ENCODE measurements at places on chromosomes 2 and 18. TPM values are rescaled to one million over a fixed set of nuclear protein-coding genes. Genes with fewer than 3 reads are reported as not detected.

The SLC38A11 gene
- total RNA-seq, result not detected

The LBX2 gene
- 0.96 TPM for total RNA-seq

The FAM237A gene
- total RNA-seq, result not detected

The OBSL1 gene
- total RNA-seq, result 47.9 TPM

The DNMT3A gene
- total RNA-seq, result 175 TPM

The COBLL1 gene
- total RNA-seq, result 0.91 TPM

The ITSN2 gene
- total RNA-seq, result 6.4 TPM

The FER1L5 gene
- total RNA-seq, result 0.51 TPM

The PMAIP1 gene
- 12.6 TPM for total RNA-seq

GRCh38 chr2:7725850-7726242, 808.6 kb downstream of the RNF144A start:
- H3K36me3 ChIP-seq, result no peaks in the 10 kb centered on the region
- peaks cover 3% of the 10 kb centered on the region for H3K4me1 ChIP-seq
- H3K4me3 ChIP-seq, result no peak overlapping the region
- no peak overlapping the region for H3K27ac ChIP-seq
- DNase-seq, result no peak

- H3K27me3 ChIP-seq, result no peaks in the 10 kb centered on the region
- no peaks in the 10 kb centered on the region for H3K36me3 ChIP-seq
- H3K4me3 ChIP-seq, result no peak overlapping the region
- H3K27ac ChIP-seq, result no peak overlapping the region
- DNase-seq, result no peak
These were observed 166.3 kb upstream of the FN1 start for GRCh38 chr2:215601990-215602721.

DNA sequence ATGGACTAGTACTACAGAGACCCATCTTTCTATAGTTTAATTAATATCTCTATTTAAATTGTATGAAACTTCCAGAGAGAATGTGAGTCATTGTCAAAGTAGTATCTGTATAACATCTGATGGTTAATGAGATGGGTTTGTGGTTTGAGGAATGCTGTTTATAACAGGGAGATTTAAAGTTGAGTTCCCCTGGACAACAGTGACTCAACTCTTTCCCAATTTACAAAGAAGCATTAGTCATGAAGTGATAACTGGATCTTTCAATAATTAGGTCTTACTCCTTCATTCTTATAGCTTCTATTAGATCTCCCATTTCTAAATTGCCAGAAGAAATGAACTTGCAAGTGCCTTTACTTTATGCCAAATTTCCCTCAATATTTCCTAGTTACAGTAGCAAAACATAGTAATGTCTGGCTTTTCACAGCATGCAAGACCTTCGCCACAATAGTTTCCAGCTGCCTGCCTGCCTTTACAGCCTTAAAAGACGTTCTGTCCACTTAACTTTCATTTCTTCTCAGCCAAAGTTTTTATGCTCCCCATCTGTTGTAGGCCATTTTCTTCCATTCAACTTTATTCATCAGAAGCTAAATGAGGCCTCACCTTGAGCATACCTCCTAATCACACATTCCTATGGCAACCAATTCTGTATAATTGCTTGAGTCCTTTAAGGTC, 47.7 kb upstream of the WDR75 start:
- no peaks in the 10 kb centered on the region for H3K36me3 ChIP-seq
- no peak overlapping the region for H3K27ac ChIP-seq
- DNase-seq, result no peak
- H3K4me3 ChIP-seq, result no peak overlapping the region
- H3K27me3 ChIP-seq, result no peaks in the 10 kb centered on the region

GRCh38 chr18:29004921-29005320, 828.0 kb upstream of the CDH2 start:
- peaks cover 4% of the 10 kb centered on the region for H3K36me3 ChIP-seq
- no peak for DNase-seq
- no peak overlapping the region for H3K4me3 ChIP-seq
- H3K27me3 ChIP-seq, result peaks cover 1% of the 10 kb centered on the region
- H3K27ac ChIP-seq, result no peak overlapping the region
- no peaks in the 10 kb centered on the region for H3K4me1 ChIP-seq

DNA sequence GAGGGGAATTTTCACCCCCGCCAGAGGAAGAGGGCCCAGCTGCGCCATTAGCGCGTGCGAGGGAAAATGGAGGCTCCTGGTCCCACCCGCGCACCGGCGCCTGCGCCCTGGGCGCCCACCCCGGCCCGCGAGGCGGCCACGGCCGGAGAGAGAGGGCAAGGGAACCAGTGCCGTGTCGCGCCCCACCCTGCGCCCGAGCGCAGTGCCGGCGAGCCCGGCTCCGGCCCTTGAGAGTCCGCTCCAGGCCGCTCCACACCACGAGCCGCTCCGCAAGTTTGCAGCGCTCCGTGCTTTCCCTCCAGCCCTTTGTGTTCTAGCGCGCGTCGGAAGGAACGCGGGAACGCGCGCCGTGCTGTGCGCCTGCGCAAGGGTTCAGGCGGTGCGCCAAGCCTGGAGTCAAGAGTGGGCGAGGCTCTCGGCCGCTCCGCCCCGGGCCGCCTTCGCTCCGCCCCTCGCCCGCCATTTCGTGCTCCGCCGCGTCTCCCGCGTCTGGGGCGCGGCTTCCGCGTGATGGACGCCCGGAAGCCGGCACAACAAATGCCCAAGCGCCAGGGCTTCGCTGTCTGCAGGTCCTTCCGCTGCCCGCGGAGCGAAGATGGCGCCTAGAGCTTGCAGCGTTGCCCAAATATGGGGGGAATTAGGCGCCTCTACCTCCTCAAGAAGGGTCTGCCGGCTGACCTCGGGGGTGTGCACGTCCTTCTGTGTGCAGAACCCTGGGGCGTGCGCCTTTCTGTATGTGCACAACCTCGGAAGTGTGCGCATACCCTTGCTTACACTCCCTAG, 46.1 kb upstream of the PTMA start:
- peak; percentile 94 for DNase-seq
- peaks cover 5% of the 10 kb centered on the region for H3K36me3 ChIP-seq
- H3K27me3 ChIP-seq, result peaks cover 5% of the 10 kb centered on the region

- no peak overlapping the region for H3K4me3 ChIP-seq
- no peak for DNase-seq
- H3K27me3 ChIP-seq, result no peaks in the 10 kb centered on the region
- H3K27ac ChIP-seq, result no peak overlapping the region
- H3K36me3 ChIP-seq, result peaks cover 9% of the 10 kb centered on the region
These were observed 306.7 kb downstream of the SETBP1 start for GRCh38 chr18:44987371-44987770.

GRCh38 chr2:224069172-224069571, 30.1 kb upstream of the SERPINE2 start:
- H3K36me3 ChIP-seq, result no peaks in the 10 kb centered on the region
- H3K4me1 ChIP-seq, result peaks cover 7% of the 10 kb centered on the region
- no peak overlapping the region for H3K27ac ChIP-seq
- no peak overlapping the region for H3K4me3 ChIP-seq

GRCh38 chr18:54983041-54983686, 23.9 kb upstream of the CCDC68 start:
- no peaks in the 10 kb centered on the region for H3K27me3 ChIP-seq
- H3K4me3 ChIP-seq, result no peak overlapping the region
- no peak overlapping the region for H3K27ac ChIP-seq

- no peaks in the 10 kb centered on the region for H3K36me3 ChIP-seq
- H3K27me3 ChIP-seq, result no peaks in the 10 kb centered on the region
- DNase-seq, result no peak
These were observed 28.9 kb upstream of the RNF152 start for GRCh38 chr18:61921621-61922235.

DNA sequence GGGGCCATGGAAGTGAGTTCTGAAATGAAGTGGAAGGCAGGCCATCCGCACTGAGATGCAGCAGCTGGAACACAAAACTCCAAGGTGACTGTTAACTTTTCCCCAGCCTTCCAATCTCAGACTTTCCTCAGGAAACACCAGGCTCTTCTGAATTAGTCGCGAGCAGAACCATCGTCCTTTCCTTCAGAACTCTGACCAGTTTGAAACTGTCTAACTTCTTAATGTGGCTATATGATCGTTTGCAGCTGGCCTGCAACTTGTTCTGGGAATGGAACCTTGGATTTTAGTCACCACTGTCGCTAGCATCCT, 620 bp upstream of the RPL37A start:
- peak overlapping the region; percentile 90 for H3K4me3 ChIP-seq
- peak overlapping the region; percentile 86 for H3K27ac ChIP-seq
- peaks cover 17% of the 10 kb centered on the region for H3K4me1 ChIP-seq
- H3K36me3 ChIP-seq, result peaks cover 6% of the 10 kb centered on the region

DNA sequence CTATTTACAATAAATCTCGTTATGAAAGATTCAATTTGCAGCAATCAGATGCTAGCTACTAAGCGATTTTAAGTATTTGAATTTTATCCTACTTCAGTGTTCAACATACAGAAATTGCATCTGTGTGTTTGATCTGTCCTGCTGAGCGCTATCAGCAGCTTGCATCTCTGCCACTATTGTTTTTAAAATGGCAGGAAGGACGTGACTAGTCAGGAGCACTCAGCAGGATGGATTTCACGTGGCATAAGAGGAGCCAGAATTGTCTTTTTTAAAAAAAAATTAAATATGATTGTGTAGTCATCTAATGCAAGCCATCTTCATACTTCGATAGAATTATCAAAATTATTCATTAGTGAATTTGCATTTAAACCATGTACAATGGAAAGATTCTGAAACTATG, 2.8 kb upstream of the KLHL14 start:
- H3K27ac ChIP-seq, result no peak overlapping the region
- H3K36me3 ChIP-seq, result no peaks in the 10 kb centered on the region
- peaks cover 7% of the 10 kb centered on the region for H3K4me1 ChIP-seq

- H3K27me3 ChIP-seq, result peaks cover 5% of the 10 kb centered on the region
- no peak for DNase-seq
- H3K36me3 ChIP-seq, result no peaks in the 10 kb centered on the region
- H3K4me3 ChIP-seq, result peak overlapping the region; percentile 97
- peaks cover 33% of the 10 kb centered on the region for H3K4me1 ChIP-seq
- H3K27ac ChIP-seq, result peak overlapping the region; percentile 29
These were observed 2.1 kb downstream of the PUM2 start for GRCh38 chr2:20348542-20348941.

DNA sequence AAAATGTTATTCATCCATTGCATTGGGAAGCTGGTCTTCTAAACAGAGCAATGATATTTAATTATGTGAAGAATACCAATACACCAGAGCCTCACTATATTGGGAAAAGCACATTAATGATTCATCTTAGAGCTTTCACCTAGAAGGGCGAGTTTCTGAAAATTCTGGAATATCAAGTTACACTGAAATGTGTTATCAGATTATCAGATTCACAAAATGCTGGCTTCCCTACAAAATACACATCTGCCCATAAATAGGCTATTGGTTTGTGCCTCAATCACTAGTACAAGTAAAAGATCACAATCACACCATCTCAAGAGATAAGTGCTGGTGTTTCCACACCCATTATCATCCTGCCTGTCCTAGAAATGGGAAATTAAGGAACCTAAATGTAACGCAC, 200.7 kb downstream of the TMEM163 start:
- H3K27ac ChIP-seq, result no peak overlapping the region
- H3K4me1 ChIP-seq, result peaks cover 21% of the 10 kb centered on the region
- H3K36me3 ChIP-seq, result peaks cover 2% of the 10 kb centered on the region
- H3K27me3 ChIP-seq, result peaks cover 4% of the 10 kb centered on the region
- H3K4me3 ChIP-seq, result no peak overlapping the region

GRCh38 chr18:79742076-79742475, 55.7 kb upstream of the KCNG2 start:
- no peak overlapping the region for H3K4me3 ChIP-seq
- no peaks in the 10 kb centered on the region for H3K4me1 ChIP-seq
- peaks cover 28% of the 10 kb centered on the region for H3K36me3 ChIP-seq
- no peak overlapping the region for H3K27ac ChIP-seq

GRCh38 chr18:9835113-9835755, 50.5 kb upstream of the TXNDC2 start:
- no peak for DNase-seq
- H3K36me3 ChIP-seq, result peaks cover 22% of the 10 kb centered on the region
- H3K4me1 ChIP-seq, result peaks cover 15% of the 10 kb centered on the region
- no peak overlapping the region for H3K4me3 ChIP-seq
- peaks cover 6% of the 10 kb centered on the region for H3K27me3 ChIP-seq
- no peak overlapping the region for H3K27ac ChIP-seq

GRCh38 chr2:51511002-51511401, 479.1 kb upstream of the NRXN1 start:
- H3K27me3 ChIP-seq, result no peaks in the 10 kb centered on the region
- no peaks in the 10 kb centered on the region for H3K36me3 ChIP-seq
- DNase-seq, result no peak

DNA sequence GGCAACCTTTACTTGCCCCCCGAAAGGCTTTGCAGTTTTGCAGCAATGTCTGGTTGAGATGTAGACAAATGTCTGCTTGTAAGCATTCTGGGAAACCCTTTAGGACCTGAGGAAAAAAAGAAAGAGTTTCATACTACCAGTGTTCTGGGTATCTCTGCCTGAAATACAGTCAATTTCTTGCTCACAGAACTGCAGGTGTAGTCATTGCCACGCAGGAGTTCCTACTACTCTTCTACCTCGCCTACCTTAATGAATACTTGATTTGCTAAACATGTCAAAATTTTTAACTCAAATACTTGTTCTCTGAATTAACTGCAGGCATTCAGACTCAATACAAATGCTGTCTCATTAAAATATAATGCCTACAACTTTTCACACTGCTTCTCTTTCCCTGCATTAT, 56.4 kb downstream of the GCA start:
- no peak overlapping the region for H3K27ac ChIP-seq
- no peak overlapping the region for H3K4me3 ChIP-seq
- no peaks in the 10 kb centered on the region for H3K27me3 ChIP-seq
- no peaks in the 10 kb centered on the region for H3K36me3 ChIP-seq

GRCh38 chr2:190820416-190820815, 60.2 kb upstream of the GLS start:
- no peak for DNase-seq
- H3K4me3 ChIP-seq, result no peak overlapping the region
- H3K27ac ChIP-seq, result no peak overlapping the region
- no peaks in the 10 kb centered on the region for H3K27me3 ChIP-seq
- peaks cover 12% of the 10 kb centered on the region for H3K4me1 ChIP-seq

DNA sequence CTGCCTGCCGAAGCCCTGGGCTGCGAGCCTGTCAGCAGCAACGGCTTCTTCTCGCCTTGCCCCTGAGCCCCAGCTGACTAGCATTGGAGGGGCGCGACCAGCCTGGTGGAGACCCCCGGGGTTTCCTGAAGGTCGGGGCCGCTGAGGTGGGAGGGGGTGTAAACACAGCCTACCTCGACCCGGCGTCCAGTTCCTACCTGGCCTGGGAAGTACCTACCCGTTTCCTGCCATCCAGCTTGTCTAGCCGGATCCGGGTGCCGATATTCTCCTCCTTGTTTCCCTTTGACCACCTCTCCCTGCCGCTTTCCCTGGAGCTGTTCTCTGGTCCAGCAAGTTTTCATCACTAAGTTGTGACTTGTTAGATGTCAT, 511 bp downstream of the MOB4 start:
- H3K4me3 ChIP-seq, result peak overlapping the region; percentile 98
- H3K27ac ChIP-seq, result peak overlapping the region; percentile 95
- peaks cover 6% of the 10 kb centered on the region for H3K27me3 ChIP-seq
- no peak for DNase-seq
- peaks cover 5% of the 10 kb centered on the region for H3K36me3 ChIP-seq

GRCh38 chr2:68466361-68466777, 725 bp downstream of the FBXO48 start:
- peak overlapping the region; percentile 97 for H3K4me3 ChIP-seq
- H3K36me3 ChIP-seq, result no peaks in the 10 kb centered on the region
- no peak for DNase-seq
- H3K27me3 ChIP-seq, result no peaks in the 10 kb centered on the region

- H3K4me3 ChIP-seq, result no peak overlapping the region
- H3K4me1 ChIP-seq, result no peaks in the 10 kb centered on the region
- peaks cover 2% of the 10 kb centered on the region for H3K27me3 ChIP-seq
- DNase-seq, result no peak
- H3K27ac ChIP-seq, result no peak overlapping the region
- H3K36me3 ChIP-seq, result no peaks in the 10 kb centered on the region
These were observed 8.1 kb downstream of the MARS2 start for GRCh38 chr2:197713271-197713670.

- peaks cover under 1% of the 10 kb centered on the region for H3K36me3 ChIP-seq
- peaks cover 6% of the 10 kb centered on the region for H3K27me3 ChIP-seq
- DNase-seq, result no peak
- no peak overlapping the region for H3K27ac ChIP-seq
These were observed 13.4 kb downstream of the GPR35 start for GRCh38 chr2:240638512-240639160.
